ENCODE measurements at places on chromosomes 16 and 17. TPM values are rescaled to one million over a fixed set of nuclear protein-coding genes. Genes with fewer than 3 reads are reported as not detected.

CTDNEP1 gene
- 23.2 TPM for total RNA-seq

CD7 gene
- total RNA-seq, result under 0.01 TPM

SEZ6L2 gene
- 0.98 TPM for total RNA-seq

TP53TG3F gene
- not detected for total RNA-seq

HP gene
- total RNA-seq, result not detected

TCAP gene
- total RNA-seq, result 0.65 TPM

QPRT gene
- not detected for total RNA-seq

GUCY2D gene
- total RNA-seq, result not detected

USP6 gene
- not detected for total RNA-seq

TVP23A gene
- not detected for total RNA-seq

TAC4 gene
- total RNA-seq, result not detected

SULT1A3 gene
- total RNA-seq, result 1.9 TPM

PPM1D gene
- total RNA-seq, result 32.6 TPM

LGALS3BP gene
- 5.1 TPM for total RNA-seq

CPHXL2 gene
- not detected for total RNA-seq

GDPD3 gene
- 0.86 TPM for total RNA-seq

ICAM2 gene
- total RNA-seq, result 162 TPM

VTN gene
- 0.22 TPM for total RNA-seq

MLX gene
- total RNA-seq, result 30.3 TPM

TBC1D3K gene
- not detected for total RNA-seq

NOG gene
- total RNA-seq, result 1.3 TPM

HSD17B1 gene
- total RNA-seq, result 0.76 TPM

UMOD gene
- total RNA-seq, result not detected

CCDC40 gene
- total RNA-seq, result 2.3 TPM

IRX5 gene
- total RNA-seq, result 0.33 TPM

KCNG4 gene
- not detected for total RNA-seq

BOLA2 gene
- total RNA-seq, result 19.1 TPM

PPL gene
- total RNA-seq, result 3.2 TPM

SYT17 gene
- total RNA-seq, result 2.0 TPM

DHRS11 gene
- total RNA-seq, result 8.1 TPM

TEKT5 gene
- 0.26 TPM for total RNA-seq

SOX8 gene
- 0.34 TPM for total RNA-seq
